ENCODE measurements at places on chromosomes 5 and 9.

GRCh38 chr5:156460471-156460870, 133.5 kb downstream of the SGCD start:
- H3K27me3 ChIP-seq, result no peaks in the 10 kb centered on the region
- no peak overlapping the region for H3K4me3 ChIP-seq
- no peaks in the 10 kb centered on the region for H3K36me3 ChIP-seq

DNA sequence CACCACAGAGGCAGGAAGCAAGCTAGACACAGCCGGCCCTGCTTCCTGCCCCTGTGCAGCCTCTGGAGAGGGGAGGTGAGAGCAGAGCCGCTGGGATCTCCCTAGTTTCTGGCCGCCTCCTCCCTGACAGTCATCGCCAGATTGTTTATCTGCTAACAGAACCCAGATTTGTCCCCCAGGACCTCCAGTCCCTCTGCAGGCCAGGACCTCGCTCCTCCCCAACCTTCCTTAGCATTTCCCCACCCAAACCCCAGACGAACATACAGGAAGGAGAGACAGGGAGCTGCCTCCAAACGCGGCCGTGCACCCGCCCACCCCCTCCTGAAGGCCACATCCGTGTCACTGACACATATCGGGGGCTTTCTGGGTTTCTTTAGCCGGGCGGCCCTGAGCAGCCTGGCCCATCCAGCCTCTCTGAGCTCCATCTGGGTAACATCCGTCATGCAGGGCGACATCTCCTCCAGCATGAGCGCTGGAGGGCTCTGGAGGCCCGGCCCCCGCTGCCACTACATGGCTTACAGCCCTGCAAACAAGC, 47.5 kb downstream of the DBH start:
- H3K4me1 ChIP-seq, result no peaks in the 10 kb centered on the region
- DNase-seq, result no peak
- no peaks in the 10 kb centered on the region for H3K36me3 ChIP-seq
- no peak overlapping the region for H3K4me3 ChIP-seq
- no peaks in the 10 kb centered on the region for H3K27me3 ChIP-seq

DNA sequence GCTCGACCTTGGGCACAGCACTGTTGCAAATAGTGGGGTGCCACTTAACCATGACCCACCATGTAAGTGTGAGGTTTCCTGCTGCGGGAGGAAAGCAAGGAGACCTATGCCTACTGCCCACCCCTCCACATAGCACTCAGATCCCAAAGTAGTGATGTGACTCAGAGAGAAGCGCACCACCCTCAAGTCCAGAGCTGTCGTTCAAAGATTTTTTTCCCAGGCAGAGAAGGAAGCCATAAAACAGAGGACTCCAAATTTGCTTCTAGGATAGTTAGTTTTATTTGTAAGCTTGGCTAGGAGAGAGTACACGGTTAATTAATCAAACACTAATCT, 19.3 kb downstream of the UGT3A1 start:
- peaks cover 3% of the 10 kb centered on the region for H3K27me3 ChIP-seq
- H3K36me3 ChIP-seq, result no peaks in the 10 kb centered on the region
- H3K27ac ChIP-seq, result no peak overlapping the region
- DNase-seq, result no peak
- H3K4me3 ChIP-seq, result no peak overlapping the region
- no peaks in the 10 kb centered on the region for H3K4me1 ChIP-seq

DNA sequence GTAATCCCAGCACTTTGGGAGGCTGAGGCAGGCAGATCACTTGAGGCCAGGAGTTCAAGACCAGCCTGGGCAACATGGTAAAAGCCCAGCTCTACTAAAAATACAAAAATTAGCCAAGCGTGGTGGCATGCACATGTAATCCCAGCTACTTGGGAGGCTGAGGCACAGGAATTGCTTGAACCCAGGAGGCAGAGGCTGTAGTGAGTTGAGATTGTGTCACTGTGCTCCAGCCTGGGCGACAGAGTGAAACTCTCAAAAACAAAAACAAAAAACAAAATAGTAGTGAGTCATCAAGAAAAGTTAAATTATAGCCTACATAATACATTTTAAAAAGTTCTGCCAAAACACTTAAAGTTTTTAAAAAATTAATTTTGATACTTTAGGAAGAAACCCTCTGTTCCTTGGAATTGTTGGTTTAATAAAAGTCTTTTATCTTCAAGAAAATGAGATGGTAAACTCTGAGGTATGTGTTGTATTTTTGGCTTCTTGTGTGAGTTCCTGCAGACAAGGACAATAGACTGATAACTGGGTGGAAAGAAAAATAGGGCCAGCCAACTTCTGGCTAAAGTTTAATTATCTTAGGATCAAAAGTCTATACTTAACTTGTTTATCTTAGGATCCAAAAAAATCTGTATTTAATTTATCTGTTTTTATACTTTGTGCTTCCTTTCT, 9.3 kb downstream of the RUSC2 start:
- H3K4me3 ChIP-seq, result no peak overlapping the region
- H3K27me3 ChIP-seq, result no peaks in the 10 kb centered on the region
- no peak overlapping the region for H3K27ac ChIP-seq
- H3K4me1 ChIP-seq, result peaks cover 7% of the 10 kb centered on the region
- no peak for DNase-seq

Data from RWPE2 (cell line).